ENCODE measurements at places on chromosomes 11 and 22. TPM values are rescaled to one million over a fixed set of nuclear protein-coding genes. Genes with fewer than 3 reads are reported as not detected.

The HTR3A gene
- 0.42 TPM for total RNA-seq

The MPPED1 gene
- total RNA-seq, result not detected

The MAPK8IP2 gene
- total RNA-seq, result 1.2 TPM

The TMEM132A gene
- 2.9 TPM for total RNA-seq

The APOL4 gene
- 24.7 TPM for total RNA-seq

The RASD2 gene
- 44.4 TPM for total RNA-seq

The DERL3 gene
- total RNA-seq, result not detected

The MMP12 gene
- not detected for total RNA-seq

- peaks cover 50% of the 10 kb centered on the region for H3K36me3 ChIP-seq
- H3K27me3 ChIP-seq, result no peaks in the 10 kb centered on the region
- no peak overlapping the region for H3K4me3 ChIP-seq
- H3K27ac ChIP-seq, result no peak overlapping the region
Observed at GRCh38 chr11:763073-763463, 14.2 kb downstream of the GATD1 start.

- H3K4me1 ChIP-seq, result peaks cover 47% of the 10 kb centered on the region
- no peak overlapping the region for H3K27ac ChIP-seq
- peaks cover 22% of the 10 kb centered on the region for H3K36me3 ChIP-seq
- DNase-seq, result no peak
Observed at GRCh38 chr22:50697667-50698506, 25.3 kb downstream of the SHANK3 start.

DNA sequence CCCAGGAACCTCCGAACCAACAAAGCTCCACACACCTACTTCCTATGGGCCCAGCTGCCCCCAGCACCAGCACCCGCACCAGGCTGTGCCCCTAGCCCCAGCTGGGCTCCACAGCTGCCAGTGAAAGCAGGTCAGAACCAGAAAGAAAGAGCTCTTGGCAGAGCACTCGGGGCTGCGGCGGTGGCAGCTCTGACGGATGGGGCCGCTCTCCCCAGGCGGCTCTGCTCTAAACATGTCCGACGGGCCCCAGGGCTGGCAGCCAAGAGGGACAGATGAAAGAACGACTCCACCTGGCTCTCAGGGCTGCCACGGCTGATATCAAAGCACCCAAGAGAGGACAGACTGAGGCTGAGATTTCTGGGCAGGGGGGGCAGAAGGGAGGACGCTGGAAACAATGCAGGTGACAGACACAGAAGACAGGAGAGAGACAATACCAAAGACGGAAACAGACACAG is 25.7 kb downstream of the LRFN4 start:
- no peak for DNase-seq
- no peaks in the 10 kb centered on the region for H3K27me3 ChIP-seq
- H3K27ac ChIP-seq, result peak overlapping the region; percentile 33
- H3K4me1 ChIP-seq, result no peaks in the 10 kb centered on the region
- peak overlapping the region; percentile 48 for H3K4me3 ChIP-seq
- H3K36me3 ChIP-seq, result no peaks in the 10 kb centered on the region

- peak overlapping the region; percentile 78 for H3K27ac ChIP-seq
- peak; percentile 77 for DNase-seq
- H3K4me1 ChIP-seq, result peaks cover 71% of the 10 kb centered on the region
- H3K4me3 ChIP-seq, result no peak overlapping the region
- peaks cover 18% of the 10 kb centered on the region for H3K36me3 ChIP-seq
Observed at GRCh38 chr11:12470236-12470635, 92.9 kb downstream of the PARVA start.

GRCh38 chr11:110301032-110301431 is 4.6 kb upstream of the RDX start:
- H3K27me3 ChIP-seq, result no peaks in the 10 kb centered on the region
- H3K4me3 ChIP-seq, result no peak overlapping the region
- H3K36me3 ChIP-seq, result no peaks in the 10 kb centered on the region
- peaks cover 20% of the 10 kb centered on the region for H3K4me1 ChIP-seq
- no peak for DNase-seq
- H3K27ac ChIP-seq, result no peak overlapping the region

DNA sequence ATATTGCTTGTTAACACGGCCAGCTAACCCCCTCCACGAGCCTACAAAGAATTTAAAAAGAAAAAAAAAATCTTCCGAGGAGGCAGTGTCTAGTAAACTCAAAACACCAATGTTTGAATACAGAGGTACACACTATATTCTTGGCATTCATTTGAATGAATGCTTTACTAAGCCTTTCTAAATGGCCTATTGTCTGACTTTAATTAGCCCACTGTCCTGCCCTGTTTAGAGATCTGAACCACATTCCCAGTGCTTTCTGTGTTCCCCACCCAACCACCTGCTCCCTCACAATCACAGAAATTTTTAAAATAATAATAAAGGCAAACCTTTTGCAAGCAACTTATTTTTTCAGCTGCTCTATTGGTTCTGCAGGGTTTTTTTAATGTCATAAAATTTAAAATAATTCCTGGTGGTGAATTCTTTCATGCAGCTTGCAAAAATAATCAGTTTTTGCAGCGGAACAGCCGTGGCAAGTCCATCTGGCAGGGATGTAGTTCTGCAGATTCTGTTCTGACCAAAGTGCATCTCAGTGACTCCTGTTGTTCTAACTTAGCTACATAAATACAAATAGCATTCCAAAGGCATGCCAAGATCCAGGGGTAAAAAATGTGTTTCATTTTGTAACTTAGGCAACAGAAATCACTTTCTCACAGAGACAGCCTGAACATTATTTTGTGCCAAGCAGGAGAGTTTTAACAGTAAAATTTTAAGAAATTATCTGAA is 23.8 kb downstream of the POU2AF2 start:
- no peaks in the 10 kb centered on the region for H3K27me3 ChIP-seq
- H3K4me3 ChIP-seq, result no peak overlapping the region
- no peak overlapping the region for H3K27ac ChIP-seq

DNA sequence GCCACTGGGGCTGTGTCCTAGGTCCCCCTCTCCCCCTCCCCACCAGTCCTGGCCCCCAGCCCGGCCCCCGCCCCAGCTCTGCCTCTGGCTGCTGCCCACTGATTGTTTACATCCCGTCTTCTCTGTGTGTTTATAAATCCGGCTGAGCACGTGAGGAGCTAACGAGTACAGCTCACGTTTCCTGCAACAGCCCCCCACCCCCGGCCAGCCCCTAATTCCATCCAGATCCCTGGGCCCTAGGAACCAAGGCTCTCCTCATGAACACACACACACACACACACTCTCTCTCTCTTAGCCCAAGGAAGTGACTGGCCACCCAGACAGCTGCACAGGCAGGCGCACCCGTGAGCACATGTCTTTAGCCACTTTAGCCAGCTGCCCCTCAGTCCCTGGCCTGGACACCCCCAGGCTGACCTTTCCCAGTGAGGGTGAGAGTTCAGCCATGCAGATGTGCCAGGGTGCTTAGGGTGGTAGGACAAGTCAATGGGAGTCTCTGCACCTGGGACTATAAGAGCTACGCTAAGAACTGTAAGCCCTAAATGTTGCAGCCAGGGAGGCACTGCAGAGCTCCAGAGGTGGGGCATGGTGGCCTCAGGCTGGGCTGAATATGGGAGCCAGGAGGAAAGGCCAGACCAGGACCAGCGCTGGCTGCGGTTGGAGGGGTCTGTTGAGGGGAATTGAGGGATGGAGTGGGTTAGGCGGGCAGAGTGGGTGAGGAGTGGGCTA is 2.9 kb downstream of the CLCF1 start:
- peak overlapping the region; percentile 99 for H3K27ac ChIP-seq
- no peak for DNase-seq
- peak overlapping the region; percentile 25 for H3K4me3 ChIP-seq
- H3K36me3 ChIP-seq, result no peaks in the 10 kb centered on the region

DNA sequence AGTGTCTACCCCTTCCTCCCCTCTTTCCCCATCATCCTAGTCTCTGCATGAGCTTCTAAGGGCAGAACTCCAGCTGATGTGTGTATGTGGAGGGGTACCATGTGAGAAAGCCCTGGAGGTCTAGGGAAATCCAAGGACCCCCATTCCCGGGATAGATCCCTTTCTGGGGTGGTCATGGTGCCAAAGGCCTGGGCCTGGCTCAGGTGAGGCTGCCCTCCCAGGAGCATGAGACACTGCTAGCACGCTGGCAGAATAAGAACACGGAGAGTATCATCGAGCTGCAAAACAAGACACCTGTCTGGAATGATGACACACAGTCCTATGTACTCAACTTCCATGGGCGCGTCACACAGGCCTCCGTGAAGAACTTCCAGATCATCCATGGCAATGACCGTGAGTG is 19.6 kb downstream of the TUB start:
- peaks cover 10% of the 10 kb centered on the region for H3K36me3 ChIP-seq
- H3K4me1 ChIP-seq, result no peaks in the 10 kb centered on the region
- no peak for DNase-seq
- no peaks in the 10 kb centered on the region for H3K27me3 ChIP-seq
- H3K4me3 ChIP-seq, result no peak overlapping the region

- no peak overlapping the region for H3K27ac ChIP-seq
- H3K4me3 ChIP-seq, result no peak overlapping the region
- DNase-seq, result peak; percentile 26
- H3K4me1 ChIP-seq, result peaks cover 45% of the 10 kb centered on the region
- no peaks in the 10 kb centered on the region for H3K36me3 ChIP-seq
Observed at GRCh38 chr11:10329935-10330334, 25.1 kb downstream of the ADM start.

- no peaks in the 10 kb centered on the region for H3K36me3 ChIP-seq
- DNase-seq, result no peak
- no peaks in the 10 kb centered on the region for H3K27me3 ChIP-seq
- no peak overlapping the region for H3K4me3 ChIP-seq
- no peaks in the 10 kb centered on the region for H3K4me1 ChIP-seq
- H3K27ac ChIP-seq, result no peak overlapping the region
Observed at GRCh38 chr11:98194611-98195010, 826.1 kb upstream of the CNTN5 start.

GRCh38 chr11:113504071-113504470 is 28.9 kb upstream of the DRD2 start:
- H3K27ac ChIP-seq, result no peak overlapping the region
- no peaks in the 10 kb centered on the region for H3K4me1 ChIP-seq
- no peak overlapping the region for H3K4me3 ChIP-seq
- peak; percentile 82 for DNase-seq

DNA sequence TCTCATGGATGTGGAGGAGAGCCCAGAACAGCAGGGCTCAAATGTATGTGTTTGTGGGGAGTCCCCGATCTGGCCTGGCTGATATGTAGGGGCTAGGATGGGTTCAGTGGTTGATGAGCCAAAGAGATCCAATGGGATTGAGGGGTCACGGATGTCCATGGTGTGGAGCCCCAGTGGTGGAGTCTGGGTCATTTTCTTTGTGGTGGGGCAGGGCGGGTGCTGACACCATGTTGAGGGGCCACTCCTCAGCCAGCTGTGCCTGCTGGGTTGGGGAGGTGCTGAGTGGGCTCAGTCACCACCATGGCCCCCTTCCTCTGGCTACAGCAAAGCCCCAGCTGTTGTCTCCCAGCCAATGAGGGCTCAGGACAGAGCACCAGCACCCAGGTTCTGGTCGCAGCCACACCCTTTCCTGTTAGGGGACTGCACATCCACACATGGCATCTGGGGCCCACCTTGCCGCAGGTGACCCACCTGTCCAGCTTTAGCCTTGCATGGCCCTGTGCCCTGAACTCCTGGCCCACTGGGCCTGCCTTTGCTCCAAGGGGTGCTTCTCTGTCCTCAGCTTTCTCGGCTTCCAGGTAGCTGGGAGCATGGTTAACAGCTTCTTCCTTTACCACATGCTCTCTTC is 3.2 kb upstream of the GNAZ start:
- H3K4me3 ChIP-seq, result no peak overlapping the region
- no peak overlapping the region for H3K27ac ChIP-seq
- H3K36me3 ChIP-seq, result no peaks in the 10 kb centered on the region
- H3K27me3 ChIP-seq, result no peaks in the 10 kb centered on the region
- peak; percentile 29 for DNase-seq
- H3K4me1 ChIP-seq, result peaks cover 27% of the 10 kb centered on the region

DNA sequence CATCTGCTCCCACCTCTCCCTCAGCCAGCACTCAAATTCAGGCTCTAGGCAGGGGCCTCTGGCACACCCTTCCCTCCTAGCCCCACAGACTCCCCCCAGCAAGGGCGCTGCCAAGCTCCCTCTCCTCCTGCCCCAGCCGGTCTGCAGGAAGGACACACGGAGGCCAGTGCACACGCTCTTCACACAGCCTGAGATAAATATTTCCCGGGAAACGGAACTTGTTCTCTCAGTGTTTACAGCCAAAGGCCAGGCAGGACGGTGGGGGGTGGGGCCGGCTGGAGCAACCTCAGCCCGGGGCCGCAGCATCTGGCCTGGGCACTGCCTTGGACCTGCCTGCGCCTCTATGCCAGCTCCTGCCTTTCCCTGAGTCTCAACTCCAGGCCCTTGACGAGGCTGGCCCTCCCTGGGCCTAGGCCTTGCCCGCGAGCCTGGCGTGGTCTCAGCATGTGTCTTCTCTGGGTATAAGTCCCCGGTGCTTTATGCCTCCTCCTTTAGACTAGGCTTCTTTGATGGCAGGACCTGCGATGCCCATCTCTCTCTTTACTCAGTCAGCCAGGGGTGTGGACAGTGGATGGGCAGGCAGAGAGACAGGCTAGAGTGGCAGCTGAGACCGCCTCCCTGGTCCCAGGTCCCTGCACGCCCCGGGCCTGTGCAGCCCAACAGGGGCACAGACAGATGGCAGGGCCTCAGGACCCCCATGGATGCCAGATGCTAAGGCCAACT is 48.4 kb downstream of the PDE2A start:
- H3K4me1 ChIP-seq, result peaks cover 62% of the 10 kb centered on the region
- no peak overlapping the region for H3K4me3 ChIP-seq
- H3K27ac ChIP-seq, result peak overlapping the region; percentile 83
- H3K27me3 ChIP-seq, result no peaks in the 10 kb centered on the region

DNA sequence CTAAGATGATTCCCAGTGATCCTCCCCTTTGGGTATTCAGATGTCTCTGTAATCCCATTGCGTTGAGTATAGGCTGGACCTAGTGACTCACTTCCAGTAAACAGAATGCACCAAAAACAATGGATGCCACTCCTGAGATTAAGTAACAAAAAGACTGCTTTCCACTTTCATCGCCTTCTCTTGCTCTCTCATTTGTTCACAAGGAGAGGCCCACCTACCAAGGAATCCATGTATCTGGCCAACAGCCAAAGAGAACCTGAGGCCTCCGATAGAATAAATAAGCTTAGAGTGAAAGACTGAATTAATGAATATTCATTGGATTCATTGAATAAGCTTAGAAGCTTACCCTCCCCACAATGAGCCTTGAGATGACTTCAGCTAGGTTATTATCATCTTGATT is 454.6 kb downstream of the KCNA4 start:
- no peaks in the 10 kb centered on the region for H3K4me1 ChIP-seq
- no peak for DNase-seq
- H3K36me3 ChIP-seq, result no peaks in the 10 kb centered on the region
- H3K27ac ChIP-seq, result no peak overlapping the region

GRCh38 chr11:66343176-66343575 is 1.7 kb downstream of the BRMS1 start:
- no peak overlapping the region for H3K4me3 ChIP-seq
- H3K4me1 ChIP-seq, result peaks cover 39% of the 10 kb centered on the region
- H3K36me3 ChIP-seq, result peaks cover 31% of the 10 kb centered on the region
- no peaks in the 10 kb centered on the region for H3K27me3 ChIP-seq
- DNase-seq, result no peak

- no peak for DNase-seq
- no peaks in the 10 kb centered on the region for H3K27me3 ChIP-seq
- peak overlapping the region; percentile 98 for H3K27ac ChIP-seq
- H3K4me1 ChIP-seq, result peaks cover 32% of the 10 kb centered on the region
Observed at GRCh38 chr11:117097389-117098268, 599 bp downstream of the SIK3 start.

GRCh38 chr11:104003491-104003890 is 32.9 kb upstream of the DDI1 start:
- DNase-seq, result no peak
- no peaks in the 10 kb centered on the region for H3K36me3 ChIP-seq
- no peak overlapping the region for H3K4me3 ChIP-seq
- H3K27me3 ChIP-seq, result no peaks in the 10 kb centered on the region
- H3K27ac ChIP-seq, result no peak overlapping the region
